Dermis blood vessel endothelial cell (primary cell): ENCODE measurements at places on chromosomes 12 and 14. TPM values are rescaled to one million over a fixed set of nuclear protein-coding genes. Genes with fewer than 3 reads are reported as not detected.

Gene RIMBP2
- total RNA-seq = not detected in 2 replicates

DNA sequence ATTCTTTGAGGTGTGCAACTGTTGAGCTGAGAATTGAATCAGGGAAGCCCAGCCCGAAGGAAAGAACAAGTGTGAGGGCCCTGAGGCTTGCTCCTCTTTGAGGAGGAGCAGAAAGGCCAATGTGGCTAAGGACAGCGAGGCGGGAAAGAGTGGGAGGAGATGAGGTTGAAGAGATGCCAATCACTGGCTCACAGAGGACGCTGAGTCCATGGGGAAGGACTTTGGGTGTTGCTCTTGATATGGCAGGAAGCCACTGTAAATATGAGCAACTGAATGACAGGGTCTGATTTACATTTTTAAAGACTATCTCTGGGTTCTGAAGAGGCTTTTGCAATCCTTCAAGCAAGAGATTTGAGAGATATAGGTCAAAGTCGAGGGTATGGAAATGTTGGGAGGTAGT, 3.3 kb upstream of the APPL2 start:
- no peak for DNase-seq

GRCh38 chr12:118373616-118374015, 909 bp upstream of the TAOK3 start:
- DNase-seq = no peak

DNA sequence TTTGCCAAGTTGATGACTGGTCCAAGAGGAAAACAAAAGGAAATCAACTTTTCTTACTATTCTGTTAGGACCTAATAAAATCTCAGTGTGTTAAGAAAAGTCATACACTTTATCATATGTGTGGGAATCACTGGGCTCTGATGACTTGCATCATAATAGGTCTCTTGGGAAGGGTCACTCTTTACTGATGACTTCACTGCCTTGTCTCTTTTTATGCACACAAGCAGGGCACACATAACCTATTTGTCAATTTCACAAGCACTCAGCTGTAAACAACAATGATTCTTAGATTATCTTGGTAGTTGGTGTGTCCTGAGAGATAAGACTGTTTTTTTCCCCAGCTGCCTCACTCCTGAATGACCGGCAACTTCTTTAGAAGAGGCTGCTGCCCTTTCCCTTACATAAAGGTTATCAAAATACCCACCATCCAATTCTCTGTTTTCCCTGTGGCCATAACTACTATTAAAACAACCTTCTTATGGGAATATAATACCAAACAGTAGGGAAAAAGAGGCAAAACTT, 50.9 kb upstream of the INSM2 start:
- DNase-seq = peak; percentile 15

- no peak for DNase-seq
Observed at GRCh38 chr12:27105746-27106536, 23.6 kb upstream of the C12orf71 start.

DNA sequence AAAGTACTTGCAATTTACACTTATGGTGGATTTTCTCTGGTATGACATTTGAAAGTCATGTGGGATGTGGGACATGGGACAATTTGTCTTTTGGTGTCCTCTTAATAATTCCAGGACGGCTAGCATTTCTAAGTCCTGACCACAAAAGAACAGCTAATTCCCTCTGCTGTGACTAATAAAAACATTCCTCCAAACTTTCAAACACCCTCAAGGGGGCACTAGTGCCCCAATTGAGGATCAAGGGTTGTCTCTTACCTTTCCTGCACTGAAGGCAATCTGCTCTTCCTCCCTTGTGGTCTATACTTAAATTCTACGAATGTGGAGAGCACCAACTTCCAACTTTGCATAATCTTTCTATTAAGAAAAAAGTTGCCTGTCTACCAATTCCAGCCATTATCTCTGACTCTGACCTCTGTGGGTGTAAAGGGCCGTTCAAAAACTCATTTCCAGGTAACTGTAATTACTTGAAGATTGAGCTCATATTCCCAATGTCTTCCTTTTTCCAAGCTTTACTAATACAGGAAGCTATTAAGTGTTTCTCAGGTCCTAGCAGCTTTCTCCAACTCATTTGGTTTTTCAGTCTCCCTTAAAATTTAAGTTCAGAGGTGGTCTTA, 210.2 kb downstream of the PTPRO start:
- peak; percentile 70 for DNase-seq

DNA sequence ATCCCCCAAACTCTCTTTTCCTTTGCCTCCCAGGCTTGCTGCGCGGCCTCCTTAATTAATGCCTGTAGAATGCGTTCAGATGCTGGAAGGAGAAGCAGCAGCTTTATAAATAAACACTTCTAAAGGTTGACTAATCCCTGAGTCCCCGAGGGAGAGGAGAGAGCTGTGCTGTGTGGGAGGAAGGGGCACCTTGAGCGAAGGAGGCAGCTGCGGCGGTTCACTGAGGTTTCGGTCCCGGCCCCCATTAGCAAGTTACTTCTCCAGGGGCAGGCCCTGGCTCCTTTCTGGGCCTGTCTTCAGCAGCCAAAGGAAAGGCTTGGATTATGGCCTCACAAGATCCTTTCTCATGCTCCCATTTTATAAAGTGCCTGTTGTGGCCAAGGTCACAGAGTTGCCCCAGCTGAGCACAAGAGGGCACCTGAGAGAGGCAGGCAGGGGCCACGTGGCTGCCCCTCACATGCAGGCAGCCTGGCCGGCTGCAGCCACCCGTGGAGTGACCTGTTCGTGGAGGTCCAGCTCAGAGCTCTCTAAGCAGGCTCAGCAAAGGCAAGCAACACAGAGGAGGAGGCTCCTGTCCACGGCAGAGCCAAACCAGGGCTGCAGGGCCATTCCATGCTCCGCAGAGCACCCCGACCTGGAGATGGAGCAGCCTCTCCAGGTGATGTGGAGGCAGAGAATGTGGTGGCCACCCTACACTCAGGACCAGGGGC, 15.0 kb upstream of the CACNA2D4 start:
- DNase-seq = no peak

DNA sequence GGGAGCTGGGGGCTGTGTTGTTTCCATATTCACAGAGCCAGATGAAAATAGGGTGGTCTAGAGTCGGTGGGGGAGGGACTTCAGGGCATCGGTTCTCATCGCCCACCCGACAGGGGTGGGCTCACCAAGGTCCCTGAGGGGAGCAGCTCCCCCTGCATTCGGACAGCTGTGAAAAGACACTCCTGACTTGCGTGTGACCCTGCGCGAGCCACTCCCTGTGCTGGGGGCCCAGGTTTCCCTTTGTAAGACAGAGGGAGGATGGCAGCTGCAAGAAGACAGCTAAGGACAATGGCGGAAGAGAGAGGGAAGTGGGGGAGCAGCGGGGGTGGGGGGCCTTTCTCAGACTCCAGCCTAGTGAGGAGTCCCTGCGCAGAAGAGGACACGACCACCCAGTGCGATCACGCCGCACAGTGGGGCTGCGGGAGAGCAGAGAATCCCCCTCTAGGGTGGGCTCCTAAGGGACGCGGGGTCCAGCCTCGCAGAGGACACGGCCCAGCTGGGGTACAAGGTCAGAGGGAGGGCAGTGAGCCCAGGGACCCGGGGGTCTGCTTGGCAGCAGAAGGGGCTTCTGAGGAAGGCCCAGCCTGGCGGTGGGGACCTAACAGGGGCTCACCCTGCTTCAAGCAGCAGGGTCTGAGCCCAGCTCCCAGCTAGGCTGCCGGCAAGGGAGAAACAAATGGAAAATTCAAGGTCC, 326.9 kb upstream of the DIO3 start:
- DNase-seq = no peak

- no peak for DNase-seq
Observed at GRCh38 chr14:103943673-103944072, 1.3 kb upstream of the RD3L start.

DNA sequence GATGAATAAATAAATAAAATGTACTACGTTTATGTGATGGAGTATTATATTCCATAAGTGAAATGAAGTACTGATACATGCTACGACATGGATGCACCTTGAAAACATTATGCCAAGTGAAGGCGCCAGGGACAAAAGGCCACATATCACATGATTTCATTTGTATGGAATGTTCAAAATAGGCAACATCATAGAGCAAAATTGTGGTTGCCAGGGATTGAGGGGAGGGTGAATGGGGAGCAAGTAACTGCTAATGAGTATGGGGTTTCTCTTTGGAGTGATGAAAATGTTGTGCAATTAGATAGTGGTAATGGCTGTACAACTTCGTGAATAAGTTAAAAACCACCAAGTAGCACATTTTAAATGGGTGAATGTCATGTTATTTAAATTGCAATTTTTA, 132.8 kb downstream of the SLC38A4 start:
- no peak for DNase-seq

- peak; percentile 28 for DNase-seq
Observed at GRCh38 chr14:100106250-100107112, 41.3 kb downstream of the EVL start.

DNA sequence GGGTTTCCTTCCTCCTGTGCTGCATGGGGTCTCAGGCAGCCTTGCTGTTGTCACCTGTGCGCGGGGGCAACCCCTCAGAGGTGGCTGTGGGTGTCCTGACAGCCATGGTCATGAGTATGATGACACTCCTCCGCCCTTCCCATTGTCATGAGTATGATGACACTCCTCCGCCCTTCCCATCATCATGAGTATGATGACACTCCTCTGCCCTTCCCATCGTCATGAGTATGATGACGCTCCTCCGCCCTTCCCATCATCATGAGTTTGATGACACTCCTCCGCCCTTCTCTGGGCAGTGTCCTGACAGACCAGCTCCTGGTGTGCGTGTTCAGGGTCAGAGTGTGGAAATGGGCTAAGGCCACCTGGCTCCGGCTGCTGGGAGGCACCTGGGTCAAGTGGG, 40.0 kb downstream of the FBRSL1 start:
- no peak for DNase-seq

DNA sequence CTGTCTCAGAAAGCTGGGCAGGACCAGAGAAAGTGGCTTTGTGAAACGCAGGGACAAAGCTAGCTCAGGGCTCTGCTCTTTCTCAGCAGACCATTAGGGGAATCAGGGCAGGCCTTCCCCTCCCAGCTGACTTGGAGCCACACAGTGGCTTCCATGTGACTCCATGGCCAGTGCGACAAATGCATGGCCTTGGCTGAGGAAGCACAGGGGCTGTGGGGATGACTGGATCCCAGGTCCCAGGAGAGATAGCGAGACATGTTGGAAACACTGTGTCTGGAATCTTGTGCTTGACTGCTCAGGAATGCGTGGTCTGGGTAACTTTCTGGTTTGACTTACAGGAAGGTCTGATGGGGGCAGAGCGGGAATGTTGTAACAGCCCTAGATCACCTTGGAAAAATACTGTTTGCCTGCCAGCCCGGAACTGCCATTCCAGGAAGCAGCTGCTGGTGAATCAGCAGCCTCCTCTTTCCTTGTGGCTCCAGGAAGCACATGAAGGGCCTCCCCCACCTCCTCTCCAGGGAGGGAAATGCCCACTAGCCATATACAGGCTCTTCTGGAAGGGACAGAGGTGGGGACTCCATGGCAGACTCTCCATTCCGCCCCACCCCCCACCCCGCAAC, 133.5 kb upstream of the HIF1A start:
- peak; percentile 99 for DNase-seq
